ENCODE measurements at places on chromosomes 7 and 10. TPM values are rescaled to one million over a fixed set of nuclear protein-coding genes. Genes with fewer than 3 reads are reported as not detected.

PAX2 gene
- not detected for total RNA-seq

IFIT2 gene
- 0.18 TPM for total RNA-seq

PPP1R3A gene
- total RNA-seq = not detected

PON1 gene
- not detected for total RNA-seq

RNF32 gene
- 1.0 TPM for total RNA-seq

CDNF gene
- 0.28 TPM for total RNA-seq

GBX1 gene
- 0.62 TPM for total RNA-seq

GNAI1 gene
- 35.3 TPM for total RNA-seq

PLAC9 gene
- total RNA-seq = 5.1 TPM

FAM237B gene
- not detected for total RNA-seq

DNA sequence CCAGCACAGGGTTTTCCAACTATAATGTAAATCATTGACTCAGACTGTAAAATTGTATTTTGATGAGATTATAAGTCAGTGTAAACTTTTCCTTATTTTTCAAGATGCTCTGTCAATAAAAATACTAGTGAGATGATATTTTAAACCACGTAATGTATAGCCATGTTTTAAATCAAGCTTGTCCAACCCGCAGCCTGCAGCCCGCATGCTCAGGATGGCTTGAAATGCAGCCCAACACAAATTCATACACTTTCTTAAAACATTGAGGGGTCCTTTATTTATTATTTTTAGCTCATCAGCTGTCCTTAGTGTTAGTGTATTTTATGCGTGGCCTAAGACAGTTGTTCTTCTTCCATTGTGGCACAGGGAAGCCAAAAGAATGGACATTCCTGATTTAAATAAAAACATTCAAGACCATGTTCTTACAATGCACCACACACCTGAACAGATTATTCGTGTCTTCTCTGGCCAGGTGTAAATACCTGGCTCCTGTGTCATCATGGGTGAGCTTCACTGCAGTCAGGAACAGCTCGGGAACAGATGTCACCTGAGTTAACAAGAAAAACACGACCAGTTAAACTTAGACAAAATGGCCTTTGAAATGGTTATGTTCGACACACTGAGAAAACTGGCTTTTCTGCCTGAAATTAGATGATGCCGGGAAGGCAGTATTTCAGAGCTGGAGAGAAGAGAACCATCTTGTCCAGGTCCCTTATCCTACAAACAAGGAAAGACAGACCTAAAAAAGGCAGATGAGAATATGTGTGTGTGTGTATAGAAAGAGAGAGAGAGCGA is 5.9 kb downstream of the PITRM1 start:
- DNase-seq = no peak

- DNase-seq = peak; percentile 70
Observed at GRCh38 chr7:15839416-15840100, 153.1 kb upstream of the MEOX2 start.

DNA sequence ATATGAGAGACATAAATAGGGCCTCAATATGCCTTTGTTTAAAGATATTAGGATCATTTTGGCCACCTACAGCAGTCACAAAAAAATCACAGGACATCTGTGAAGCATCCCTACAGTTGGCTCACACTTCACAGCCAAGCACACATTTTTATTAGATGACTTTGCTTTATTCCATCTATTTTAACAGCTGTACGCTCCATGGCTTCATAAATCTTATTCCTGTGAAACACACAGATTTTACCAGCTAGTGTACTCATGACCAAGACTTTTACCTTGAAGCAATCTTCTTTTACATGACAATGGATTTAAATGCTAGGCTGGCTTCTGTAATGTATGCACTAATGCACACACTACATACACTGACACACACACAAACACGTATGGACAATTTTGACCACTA is 254.8 kb upstream of the PITRM1 start:
- DNase-seq = no peak

GRCh38 chr10:3442451-3442990 is 269.9 kb upstream of the PITRM1 start:
- DNase-seq = no peak

DNA sequence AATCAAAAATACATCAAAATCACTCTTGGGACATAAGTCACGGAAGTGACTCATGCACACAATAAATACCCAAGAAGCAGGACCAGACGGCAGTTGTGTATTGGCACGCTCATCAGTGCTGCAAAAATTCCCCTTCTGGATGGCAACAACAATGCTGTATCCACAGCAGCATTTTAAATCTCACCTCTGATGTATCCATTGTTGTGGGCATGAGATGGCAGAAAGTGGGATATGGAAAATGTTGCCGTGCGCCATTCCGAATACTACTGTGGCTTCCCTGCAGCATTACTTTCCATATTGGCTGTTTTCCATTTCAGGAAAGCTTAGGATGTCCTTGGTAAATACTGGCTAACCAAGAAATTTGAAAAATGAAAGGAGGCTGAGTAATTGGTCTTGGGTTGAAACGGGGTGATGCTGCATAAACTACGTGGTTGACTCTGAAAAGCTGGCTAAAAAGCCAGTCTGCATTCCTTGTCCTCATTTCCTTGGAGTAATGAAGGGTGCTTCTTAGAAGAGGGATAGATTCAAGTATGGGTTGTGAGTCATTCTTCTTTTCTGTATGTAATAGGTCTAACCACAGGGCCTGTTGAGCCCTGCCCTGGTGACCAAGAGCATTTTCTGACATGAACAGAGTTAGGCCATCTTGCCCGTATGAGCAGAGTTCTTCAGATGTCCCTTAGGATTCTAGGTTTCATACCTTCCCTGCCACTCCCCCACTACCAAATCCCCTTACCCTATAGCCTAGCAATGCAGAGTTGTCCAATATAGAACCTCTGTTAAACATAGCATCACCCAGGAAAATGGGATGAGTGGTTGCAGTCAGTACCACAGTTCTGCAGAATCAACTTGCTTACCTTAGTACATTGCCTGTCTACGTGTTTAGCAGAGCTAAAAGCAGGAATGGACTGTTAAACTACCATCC is 36.3 kb upstream of the TOMM7 start:
- DNase-seq = no peak

GRCh38 chr10:88744002-88744401 is 15.8 kb upstream of the LIPN start:
- no peak for DNase-seq

DNA sequence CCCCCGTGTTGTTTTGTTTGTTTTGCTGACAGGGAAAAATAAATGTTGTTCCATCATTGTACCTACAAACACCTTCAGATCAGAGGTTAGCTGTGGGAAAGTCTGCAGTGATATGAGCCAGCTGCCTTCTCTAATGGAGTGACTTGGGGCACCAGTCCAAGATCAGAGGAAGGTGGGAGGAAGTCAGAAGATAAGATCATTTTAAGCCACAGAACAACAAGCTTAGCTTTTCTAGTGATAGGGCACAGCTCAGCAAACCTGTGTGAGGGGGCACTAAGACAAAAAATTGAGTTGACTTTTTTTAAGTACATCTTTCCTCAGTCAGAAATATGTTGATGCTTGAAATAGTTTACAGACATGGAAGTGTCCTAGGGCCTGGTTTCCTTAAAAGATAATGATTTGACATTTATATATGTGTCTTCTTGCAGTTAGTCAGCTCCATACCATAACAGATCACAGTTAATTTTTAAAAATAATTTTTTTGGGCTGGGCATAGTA is 240.3 kb upstream of the KAT6B start:
- DNase-seq = no peak

DNA sequence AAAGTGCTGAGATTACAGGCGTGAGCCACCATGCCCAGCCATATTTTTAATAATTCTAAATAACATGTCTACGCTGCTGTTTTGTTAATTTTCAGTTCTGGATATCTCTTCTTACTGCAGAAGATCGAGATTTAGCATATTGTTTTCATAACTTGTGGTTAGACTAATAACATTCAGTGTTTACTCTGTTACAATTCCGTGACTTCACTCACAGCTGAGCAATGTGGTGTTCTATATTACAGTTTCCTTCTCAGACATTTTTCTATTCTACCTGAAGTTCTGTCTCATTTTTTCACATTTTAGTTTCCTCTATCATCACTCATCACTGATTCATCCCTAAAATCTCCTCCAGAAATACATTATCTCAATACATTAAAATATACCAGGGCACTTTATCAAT is 10.9 kb downstream of the RNF32 start:
- no peak for DNase-seq

GRCh38 chr7:155717010-155717744 is 72.7 kb downstream of the RBM33 start:
- no peak for DNase-seq

DNA sequence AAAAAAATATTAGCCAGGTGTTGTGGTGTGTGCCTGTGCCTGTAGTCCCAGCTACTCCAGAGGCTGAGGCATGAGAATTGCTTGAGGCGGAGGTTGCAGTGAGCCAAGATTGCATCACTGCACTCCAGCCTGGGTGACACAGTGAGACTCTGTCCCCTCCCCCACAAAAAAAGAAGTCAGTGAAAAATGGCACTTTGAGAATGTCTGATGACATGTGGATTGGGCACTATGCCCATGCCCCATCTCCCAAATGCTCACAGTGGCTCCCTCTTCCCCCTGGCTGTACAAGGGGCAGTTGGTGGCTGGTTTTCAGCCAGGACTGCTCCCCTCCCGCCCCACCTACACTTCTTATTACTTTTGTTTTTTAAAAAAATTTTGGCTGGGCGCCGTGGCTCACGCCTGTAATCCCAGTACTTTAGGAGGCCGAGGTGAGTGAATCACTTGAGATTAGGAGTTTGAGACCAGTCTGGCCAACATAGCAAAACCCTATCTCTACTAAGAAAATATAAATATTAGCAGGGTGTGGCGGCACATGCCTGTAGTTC is 26.1 kb downstream of the IL15RA start:
- DNase-seq = no peak

GRCh38 chr10:70927189-70927943 is 39.0 kb upstream of the PCBD1 start:
- DNase-seq = no peak

- DNase-seq = no peak
Observed at GRCh38 chr7:94367949-94368348, 26.7 kb upstream of the COL1A2 start.

DNA sequence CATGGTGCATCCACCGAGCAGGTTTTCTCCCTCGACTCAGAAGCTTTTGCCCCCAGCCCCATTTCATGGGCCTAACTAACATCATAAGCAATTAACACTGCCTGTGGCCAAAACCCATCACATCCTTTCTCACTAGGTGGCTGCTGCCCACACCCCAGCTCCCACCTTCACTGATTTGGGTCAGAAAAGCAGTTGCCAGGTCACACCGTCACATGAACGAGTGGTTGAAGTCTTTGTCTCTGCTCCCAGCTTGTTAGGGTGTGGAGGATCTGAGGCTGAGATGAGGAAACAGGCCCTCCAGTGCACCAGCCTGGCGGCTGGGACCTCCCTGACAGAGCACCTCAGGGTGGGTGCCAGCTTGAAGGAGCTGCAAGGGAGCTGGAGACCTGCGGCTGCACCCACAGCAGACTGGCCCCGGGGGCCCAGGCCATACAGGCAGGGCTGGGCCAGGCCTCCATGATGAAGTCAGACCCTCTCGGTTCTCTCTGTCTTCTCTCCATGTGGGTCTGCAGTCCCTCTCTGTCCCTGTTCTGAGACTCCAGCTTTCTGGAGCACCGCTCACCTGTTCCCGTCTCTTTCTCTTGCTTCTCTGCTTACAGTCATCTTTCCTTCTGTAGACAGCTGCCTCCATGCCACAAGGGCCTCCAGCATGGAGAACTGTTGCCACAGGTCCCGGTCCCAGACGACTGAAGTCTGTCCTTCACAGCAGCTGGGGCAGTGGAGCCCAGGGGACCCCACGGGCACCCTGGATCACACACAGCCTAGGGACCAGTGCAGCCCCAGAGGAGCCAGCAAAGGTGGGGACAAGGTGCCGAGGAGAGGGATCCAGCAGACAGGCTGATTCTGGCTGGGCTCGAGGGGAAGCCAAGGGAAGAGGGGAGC is 13.8 kb upstream of the INPP5A start:
- DNase-seq = peak; percentile 36

GRCh38 chr7:83856094-83856493 is 207.2 kb upstream of the SEMA3E start:
- DNase-seq = no peak

DNA sequence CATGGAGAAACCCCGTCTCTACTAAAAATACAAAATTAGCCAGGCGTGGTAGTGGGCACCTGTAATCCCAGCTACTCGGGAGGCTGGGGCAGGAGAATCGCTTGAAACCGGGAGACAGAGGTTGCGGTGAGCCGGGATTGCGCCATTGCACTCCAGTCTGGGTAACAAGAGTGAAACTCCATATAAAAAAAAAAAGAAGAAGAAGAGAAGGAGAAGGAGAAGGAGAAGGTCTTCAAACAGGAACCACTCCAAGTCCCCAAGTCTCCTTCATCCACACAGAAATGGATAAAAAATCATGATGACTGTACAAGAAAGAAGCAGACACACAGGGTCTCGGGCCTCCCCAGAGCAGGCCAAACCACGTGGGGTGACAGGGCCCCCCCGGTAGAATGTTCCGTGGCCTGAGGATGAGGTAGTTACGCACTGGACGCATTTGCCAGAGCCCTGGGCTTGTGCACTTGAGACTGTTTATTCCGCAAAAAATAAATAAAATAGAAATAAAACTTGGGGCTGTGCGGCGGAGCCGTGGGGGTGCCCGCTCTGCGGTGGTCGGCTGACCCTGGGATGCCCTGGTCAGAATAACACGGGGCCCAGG is 15.8 kb downstream of the VENTX start:
- no peak for DNase-seq

GRCh38 chr10:97708976-97709946 is 4.3 kb upstream of the MARVELD1 start:
- DNase-seq = peak; percentile 82

- no peak for DNase-seq
Observed at GRCh38 chr7:2920956-2921652, 77.0 kb upstream of the GNA12 start.

GRCh38 chr7:105376908-105377533 is 11.7 kb downstream of the SRPK2 start:
- peak; percentile 68 for DNase-seq

DNA sequence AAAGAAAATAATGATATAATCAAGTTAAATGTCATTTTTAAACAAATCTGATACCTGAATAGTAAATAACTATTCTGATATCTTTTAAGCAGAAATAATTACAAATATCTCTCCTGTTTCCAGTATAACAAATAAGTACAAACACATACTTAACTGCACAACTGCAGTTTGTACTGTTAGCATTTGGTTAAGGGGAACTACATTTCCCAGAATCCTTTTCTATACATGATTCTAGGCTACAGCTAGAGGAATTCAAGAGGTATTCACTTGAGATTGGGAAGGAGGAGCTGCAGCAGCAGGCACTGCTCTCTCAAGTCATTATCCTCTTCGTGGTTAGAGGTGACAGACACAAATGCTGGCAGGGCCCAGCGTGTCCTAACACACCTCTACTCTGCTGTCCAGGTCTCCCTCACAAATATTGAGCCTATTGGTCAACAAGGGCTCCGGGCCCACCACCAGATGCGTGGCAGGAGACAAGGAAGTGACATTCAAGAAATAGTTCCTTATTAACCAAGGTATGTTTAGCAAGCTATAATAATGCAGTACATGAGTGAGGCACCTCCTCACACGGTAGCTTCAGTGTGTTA is 255.1 kb upstream of the MKLN1 start:
- DNase-seq = peak; percentile 47

Measured in H7 (cell line).